Left renal cortex interstitium (tissue), 4 donors: ENCODE measurements at places on chromosomes 3 and 15.

DNA sequence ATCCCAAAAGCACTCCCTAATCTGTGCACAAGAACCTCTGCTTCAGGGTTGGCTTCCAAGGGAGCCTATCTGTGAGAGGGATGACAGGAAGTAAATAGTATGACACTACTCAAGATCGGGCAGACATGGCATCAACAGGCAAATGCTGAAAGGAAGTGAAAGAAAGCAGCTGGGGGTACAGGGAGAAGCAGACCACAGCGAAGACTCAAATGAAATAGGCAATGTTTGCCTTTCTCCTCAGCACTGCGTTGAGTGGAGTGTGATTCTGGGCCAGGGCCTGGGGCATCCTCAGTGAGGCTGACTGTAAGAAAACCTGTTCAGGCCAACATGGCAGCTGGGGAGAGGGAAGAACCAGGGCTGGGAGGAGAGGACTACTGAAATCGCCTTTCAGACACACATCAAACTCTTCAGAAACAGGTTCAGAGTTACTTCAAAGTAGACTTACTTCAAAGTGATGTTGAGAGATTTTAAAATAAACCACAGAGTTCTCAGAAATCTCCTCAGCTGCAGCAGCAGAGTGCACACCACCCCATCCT is 96.6 kb downstream of the SLC9A9 start:
- no peak for DNase-seq

DNA sequence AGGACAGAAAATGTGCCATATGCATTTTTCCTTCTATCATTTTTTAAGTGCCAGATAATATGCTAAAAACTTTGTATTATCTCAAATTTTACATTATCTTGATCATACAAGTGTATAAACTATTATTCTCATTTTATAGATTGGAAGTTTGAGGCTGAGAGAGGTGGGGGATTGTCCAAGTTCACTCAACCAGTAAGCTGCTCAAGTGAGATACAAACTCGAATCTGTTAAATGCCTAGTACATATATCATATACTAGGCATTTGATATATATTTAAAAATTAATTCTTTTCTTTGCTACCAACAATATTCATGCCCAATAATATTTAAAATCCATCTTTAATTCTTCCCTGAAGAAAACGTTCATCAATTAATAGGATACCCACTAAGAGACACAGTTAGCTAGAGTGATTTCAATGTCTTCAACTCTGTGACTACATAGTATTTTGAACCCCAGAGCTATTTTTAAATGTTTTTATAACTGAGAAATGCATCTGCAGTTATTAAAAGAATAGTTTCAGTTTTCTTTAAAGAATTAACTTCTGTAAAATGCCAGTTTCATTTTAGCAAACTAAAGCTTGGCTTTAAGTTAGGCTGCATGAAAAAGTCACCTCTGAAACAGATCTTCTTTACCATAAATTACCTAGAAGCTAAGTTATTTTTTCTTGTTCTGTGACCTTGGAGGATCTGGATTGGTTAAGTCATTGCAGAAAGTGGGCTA is 40.4 kb downstream of the IQCB1 start:
- DNase-seq = no peak

GRCh38 chr3:114104414-114104813 is 47.9 kb downstream of the QTRT2 start:
- DNase-seq = no peak

DNA sequence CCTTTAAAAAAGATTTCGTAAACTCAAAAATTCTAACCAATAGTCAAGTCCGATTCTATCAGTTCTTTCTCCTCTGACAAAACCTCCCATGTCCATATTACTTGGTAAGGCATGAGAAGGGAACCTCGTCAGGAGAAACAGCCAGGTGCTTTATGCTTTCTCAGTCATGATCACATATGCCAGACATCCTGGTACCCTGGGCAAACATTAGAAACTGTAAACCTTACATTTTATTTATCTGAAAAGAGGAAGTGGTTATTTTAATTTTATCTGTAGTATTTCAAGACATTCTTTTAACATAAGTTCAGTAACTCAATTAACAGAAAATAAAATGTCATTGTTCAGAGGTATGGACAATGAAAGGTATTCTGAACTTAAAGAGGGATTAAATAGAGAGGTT is 474.8 kb upstream of the GBE1 start:
- DNase-seq = no peak
